ENCODE measurements at places on chromosomes 7 and 10. TPM values are rescaled to one million over a fixed set of nuclear protein-coding genes. Genes with fewer than 3 reads are reported as not detected.

GRCh38 chr7:133822001-133822641, 305.0 kb upstream of the LRGUK start:
- H3K27ac ChIP-seq = no peak overlapping the region
- no peaks in the 10 kb centered on the region for H3K27me3 ChIP-seq
- H3K4me3 ChIP-seq = no peak overlapping the region
- no peaks in the 10 kb centered on the region for H3K36me3 ChIP-seq

GRCh38 chr10:8985651-8986050, 931.2 kb downstream of the GATA3 start:
- DNase-seq = no peak
- H3K4me1 ChIP-seq = no peaks in the 10 kb centered on the region
- H3K4me3 ChIP-seq = no peak overlapping the region
- H3K27ac ChIP-seq = no peak overlapping the region

ADAM12 gene
- total RNA-seq = 8.1 TPM

CH25H gene
- total RNA-seq = 3.9 TPM

CAMK2G gene
- total RNA-seq = 22.5 TPM

VPS41 gene
- 70.9 TPM for total RNA-seq

CTAGE15 gene
- 2.7 TPM for total RNA-seq
